ENCODE measurements at places on chromosomes 6 and 20. TPM values are rescaled to one million over a fixed set of nuclear protein-coding genes. Genes with fewer than 3 reads are reported as not detected.

The OLIG3 gene
- not detected for total RNA-seq

The PPP1R16B gene
- total RNA-seq: 0.43 TPM

The RARS2 gene
- total RNA-seq: 29.4 TPM

The ADGRF1 gene
- total RNA-seq: 6.7 TPM

The TOX2 gene
- not detected for total RNA-seq

Data from tracheal epithelial cell (primary cell).